ENCODE measurements at places on chromosomes 1 and 21.

GRCh38 chr1:150567341-150567716 lies 12.1 kb downstream of the MCL1 start:
- DNase-seq = peak; percentile 88

- no peak for DNase-seq
Measured at GRCh38 chr21:41662161-41662560, 104.7 kb downstream of the RIPK4 start.

DNA sequence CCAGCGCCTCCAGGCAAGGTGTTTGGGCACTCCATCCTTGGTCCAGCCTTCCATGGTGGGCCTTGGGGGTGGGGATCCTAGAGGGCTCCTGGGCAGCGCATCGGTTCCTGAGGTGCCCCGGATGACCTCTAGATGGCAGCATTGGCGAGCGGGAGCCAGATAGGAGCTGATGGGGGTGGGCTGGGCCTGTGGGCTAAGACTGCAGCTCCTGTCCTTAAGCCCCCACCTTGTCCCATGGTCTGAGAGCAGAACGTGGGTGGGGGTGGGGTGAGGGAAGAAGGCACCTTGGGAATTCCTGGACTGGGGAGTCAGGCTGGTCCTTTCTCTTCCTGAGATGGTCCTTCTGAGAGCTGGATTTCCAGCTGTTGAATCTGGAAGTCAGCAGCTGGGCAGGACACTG lies 93.4 kb upstream of the CSF3R start:
- DNase-seq = peak; percentile 37

DNA sequence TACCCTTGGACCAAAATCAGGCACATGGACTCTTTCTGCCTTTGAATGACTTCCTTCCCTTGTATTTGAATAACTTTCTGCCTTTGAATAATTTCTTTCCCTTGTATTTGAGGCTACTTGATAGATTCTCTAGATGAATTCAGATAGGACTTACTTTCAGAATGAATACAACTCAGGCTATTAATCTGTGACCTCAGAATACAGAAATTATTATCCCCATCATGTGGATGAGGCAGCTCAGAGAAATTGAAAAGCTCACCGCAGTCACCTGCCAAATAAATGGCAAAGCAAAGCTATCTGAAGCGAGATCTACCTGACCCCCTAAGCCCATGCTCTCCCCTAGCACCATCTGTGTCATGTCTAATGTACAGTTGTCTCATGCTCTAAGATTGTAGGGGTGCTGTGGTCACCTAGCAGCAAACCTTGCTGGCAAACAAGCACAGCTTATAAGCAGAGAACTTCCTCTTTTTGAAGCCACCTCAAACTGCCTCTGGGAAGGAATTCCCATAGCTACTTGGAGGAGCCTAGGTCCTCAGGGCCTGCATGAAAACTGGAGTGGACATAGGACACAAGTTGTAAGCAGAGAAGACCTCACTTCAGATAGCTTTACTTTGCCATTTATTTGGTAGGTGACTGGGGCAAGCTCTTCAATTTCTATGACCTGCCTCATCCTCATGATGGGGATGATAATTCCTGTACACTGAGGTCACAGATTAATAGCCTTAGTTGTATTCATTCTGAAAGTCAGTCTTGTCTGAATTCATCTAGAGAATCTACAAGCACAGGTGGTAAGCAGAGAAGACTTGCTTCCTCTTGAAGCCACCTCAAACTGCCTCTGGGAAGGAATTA lies 66.1 kb downstream of the FASLG start:
- no peak for DNase-seq
